ENCODE measurements at places on chromosomes 6 and 20. TPM values are rescaled to one million over a fixed set of nuclear protein-coding genes. Genes with fewer than 3 reads are reported as not detected.

The C6orf132 gene
- total RNA-seq = 1.4 TPM

The CFAP206 gene
- 0.11 TPM for total RNA-seq

The CLPSL1 gene
- total RNA-seq = not detected

The TFAP2D gene
- total RNA-seq = not detected

The SLC17A2 gene
- total RNA-seq = not detected

The FAM83B gene
- 0.63 TPM for total RNA-seq

The GRIK2 gene
- 11.3 TPM for total RNA-seq

The PROCR gene
- total RNA-seq = 9.8 TPM

Measured in left ventricle myocardium inferior (tissue), 1 donor.